ENCODE measurements at places on chromosomes 11 and 22. TPM values are rescaled to one million over a fixed set of nuclear protein-coding genes. Genes with fewer than 3 reads are reported as not detected.

- no peak overlapping the region for H3K27ac ChIP-seq
- no peaks in the 10 kb centered on the region for H3K4me1 ChIP-seq
- no peaks in the 10 kb centered on the region for H3K36me3 ChIP-seq
- no peak for DNase-seq
- no peak overlapping the region for H3K4me3 ChIP-seq
Measured at GRCh38 chr11:44260081-44260480, 49.9 kb downstream of the ALX4 start.

DNA sequence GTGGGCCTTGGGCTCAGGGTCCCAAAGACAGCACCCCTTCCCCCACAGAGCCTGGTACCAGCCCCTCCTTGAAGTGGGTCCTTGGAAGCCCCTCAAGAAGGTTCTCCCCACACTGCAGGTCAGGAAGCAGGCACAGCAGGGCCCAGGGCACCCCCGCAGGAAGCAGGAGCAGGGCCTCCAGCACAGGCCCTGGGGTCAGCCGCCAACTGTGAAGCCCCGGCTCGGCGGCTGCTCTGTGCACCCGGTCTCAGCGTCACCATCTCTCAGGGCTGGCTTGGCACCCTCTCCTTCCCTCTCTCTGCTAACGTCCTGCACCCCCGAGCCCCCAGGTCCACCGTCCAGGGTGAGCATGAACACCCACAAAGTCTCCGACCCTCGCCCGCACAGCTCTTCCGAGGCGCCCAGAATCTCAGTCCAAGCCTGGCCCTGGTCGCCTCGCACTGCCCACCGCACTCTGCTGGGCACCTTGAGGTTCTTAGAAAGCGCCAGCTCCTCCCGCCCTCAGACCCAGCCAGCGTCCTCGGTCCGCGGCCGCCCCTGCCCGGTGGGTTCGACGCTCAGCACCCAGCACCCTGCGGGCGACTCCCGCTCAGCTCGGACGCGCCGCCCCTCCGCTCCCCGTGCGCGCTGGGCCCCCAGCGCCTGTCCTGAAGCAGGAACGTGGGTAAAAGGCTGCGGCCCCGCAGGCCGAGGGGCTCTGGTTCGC, 1.4 kb upstream of the SIGIRR start:
- H3K27ac ChIP-seq = peak overlapping the region; percentile 50
- no peak for DNase-seq
- H3K27me3 ChIP-seq = no peaks in the 10 kb centered on the region
- H3K4me1 ChIP-seq = no peaks in the 10 kb centered on the region
- H3K36me3 ChIP-seq = no peaks in the 10 kb centered on the region
- H3K4me3 ChIP-seq = peak overlapping the region; percentile 61

Gene OTOG
- total RNA-seq = not detected

DNA sequence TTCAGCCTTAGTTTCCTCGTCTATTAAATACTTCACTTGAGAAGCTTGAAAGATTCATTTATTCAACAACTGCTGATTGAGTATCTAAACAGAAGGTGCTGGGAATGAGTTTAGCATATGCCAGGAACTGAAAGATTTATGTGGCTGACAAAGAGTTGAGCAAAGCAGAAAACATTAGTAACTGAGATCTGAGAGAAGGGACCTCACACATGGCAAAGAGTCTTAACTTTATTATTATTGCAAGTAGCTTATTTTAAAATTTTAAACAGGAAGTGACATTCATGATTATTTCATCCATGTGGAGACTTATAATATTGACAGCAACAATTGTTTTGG, 133.6 kb downstream of the CASP12 start:
- H3K4me3 ChIP-seq = no peak overlapping the region
- no peaks in the 10 kb centered on the region for H3K27me3 ChIP-seq
- DNase-seq = no peak
- no peaks in the 10 kb centered on the region for H3K4me1 ChIP-seq
- H3K36me3 ChIP-seq = no peaks in the 10 kb centered on the region

GRCh38 chr11:44190883-44191230, 95.4 kb downstream of the EXT2 start:
- no peaks in the 10 kb centered on the region for H3K36me3 ChIP-seq
- H3K4me3 ChIP-seq = no peak overlapping the region
- H3K27me3 ChIP-seq = no peaks in the 10 kb centered on the region
- no peaks in the 10 kb centered on the region for H3K4me1 ChIP-seq
- no peak overlapping the region for H3K27ac ChIP-seq

Gene OR51B5
- total RNA-seq = 0.42 TPM

Gene SYT7
- 70.8 TPM for total RNA-seq

DNA sequence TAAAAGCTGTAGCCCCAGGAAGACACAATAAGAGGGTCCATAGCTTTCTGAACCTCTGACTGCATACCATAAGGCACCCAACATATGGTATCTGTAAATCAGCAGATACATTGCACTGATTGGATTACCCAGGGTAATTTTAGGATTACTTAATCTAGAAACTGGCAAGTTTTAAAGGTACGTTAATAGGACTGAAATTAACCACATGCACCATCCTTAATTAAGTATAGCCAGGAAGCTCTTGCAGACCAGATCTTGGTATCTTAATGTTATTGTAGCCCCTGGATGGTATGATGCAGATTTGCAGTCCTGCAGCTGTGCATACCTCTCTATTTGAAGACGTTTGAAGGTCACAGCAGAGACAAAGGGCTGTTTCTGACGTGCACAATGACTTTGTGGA, 72.8 kb downstream of the ARHGAP42 start:
- DNase-seq = no peak
- H3K4me1 ChIP-seq = no peaks in the 10 kb centered on the region
- no peak overlapping the region for H3K4me3 ChIP-seq
- no peaks in the 10 kb centered on the region for H3K36me3 ChIP-seq
- H3K27me3 ChIP-seq = no peaks in the 10 kb centered on the region

DNA sequence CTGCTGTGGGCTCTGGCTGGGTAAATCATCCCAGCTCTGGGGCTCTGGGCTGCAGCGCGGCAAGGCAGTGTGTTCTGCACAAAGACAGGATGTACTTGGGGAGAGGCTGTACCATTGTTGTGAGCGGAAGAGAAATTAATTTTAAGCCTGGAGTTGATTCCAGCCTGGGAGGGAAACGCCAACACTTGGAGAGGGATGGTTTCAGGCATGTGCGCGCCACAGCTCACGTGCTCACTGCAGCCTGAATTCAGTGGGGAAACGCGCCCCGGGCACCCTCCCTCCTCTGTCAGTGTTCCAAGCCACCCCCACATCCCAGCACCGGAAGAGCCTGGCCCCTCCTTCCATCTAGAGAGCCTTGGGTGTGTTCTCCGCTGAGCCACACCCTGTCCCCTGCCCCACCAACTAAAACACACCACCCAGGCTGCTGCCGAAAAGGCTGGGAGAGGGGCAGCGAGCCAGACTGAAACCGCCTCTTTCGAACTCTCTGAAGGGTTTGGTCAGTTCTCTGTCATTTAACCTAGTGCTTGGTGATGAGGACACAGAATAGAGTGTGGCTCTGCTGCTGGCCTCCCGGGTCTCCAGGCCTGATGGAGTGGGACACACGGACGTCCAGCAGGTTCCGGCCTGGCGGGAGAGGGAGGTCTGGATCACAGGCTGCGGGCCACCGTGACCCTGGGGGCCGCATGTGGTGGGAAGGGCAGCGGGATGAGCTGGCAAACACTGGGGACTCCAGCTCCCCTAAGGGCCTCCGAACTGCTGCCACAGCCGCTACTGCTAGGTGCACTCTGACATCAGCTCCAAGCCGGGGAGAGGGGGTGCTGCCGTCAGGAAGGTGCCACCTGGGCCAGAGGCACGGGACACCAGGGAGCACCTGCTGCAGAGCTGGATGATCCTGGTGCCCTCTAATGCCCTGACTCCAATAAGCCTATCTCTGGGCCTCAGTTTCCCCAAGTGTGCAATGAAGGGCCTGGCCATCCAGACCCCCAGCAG, 230.8 kb downstream of the CTTN start:
- H3K27me3 ChIP-seq = no peaks in the 10 kb centered on the region
- no peak overlapping the region for H3K4me3 ChIP-seq
- H3K27ac ChIP-seq = no peak overlapping the region
- H3K4me1 ChIP-seq = no peaks in the 10 kb centered on the region

Gene DDX25
- total RNA-seq = 0.28 TPM

DNA sequence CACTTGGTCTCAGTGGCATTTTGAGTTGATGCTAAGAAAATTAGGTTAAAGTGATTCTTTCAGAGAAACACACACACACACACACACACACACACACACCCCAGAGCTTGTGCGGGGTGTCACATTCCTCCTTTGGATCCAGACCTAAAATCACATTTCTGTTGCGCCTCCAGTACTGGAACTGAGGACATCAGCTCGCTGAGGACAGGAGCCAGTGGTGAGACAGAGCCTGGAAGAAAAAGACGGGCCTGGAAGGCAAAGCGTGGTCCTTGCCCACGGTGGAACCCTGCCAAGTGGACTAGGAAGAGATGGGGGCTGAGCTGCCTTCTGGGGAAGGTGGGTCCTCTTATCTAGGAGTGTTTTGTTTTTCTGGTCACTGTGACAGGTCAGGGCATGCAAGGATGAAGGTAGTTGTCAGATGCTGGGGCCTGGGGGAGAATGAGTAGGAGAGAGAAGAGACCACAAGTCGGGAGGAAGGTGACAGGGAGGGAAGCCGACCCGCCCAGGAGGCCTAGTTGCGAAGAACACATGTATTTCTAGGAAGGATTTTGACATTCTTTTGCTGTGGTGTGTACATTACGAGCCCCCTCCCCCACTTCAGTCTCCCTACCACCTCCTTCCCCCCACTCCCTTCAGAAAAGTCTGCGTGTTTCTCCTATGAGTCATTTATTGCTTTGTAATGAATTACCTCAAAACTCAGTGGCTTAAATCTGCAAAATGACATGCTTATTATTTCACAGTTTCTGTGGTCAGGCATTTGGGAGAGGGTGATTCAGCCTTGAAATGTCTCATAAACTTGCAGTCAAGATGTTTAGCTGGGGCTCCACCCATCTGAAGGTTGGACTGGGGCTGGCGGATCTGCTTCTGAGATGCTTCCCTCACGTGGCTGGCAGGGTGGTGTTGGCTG, 4.8 kb upstream of the ELFN2 start:
- H3K27me3 ChIP-seq = no peaks in the 10 kb centered on the region
- H3K4me3 ChIP-seq = no peak overlapping the region

DNA sequence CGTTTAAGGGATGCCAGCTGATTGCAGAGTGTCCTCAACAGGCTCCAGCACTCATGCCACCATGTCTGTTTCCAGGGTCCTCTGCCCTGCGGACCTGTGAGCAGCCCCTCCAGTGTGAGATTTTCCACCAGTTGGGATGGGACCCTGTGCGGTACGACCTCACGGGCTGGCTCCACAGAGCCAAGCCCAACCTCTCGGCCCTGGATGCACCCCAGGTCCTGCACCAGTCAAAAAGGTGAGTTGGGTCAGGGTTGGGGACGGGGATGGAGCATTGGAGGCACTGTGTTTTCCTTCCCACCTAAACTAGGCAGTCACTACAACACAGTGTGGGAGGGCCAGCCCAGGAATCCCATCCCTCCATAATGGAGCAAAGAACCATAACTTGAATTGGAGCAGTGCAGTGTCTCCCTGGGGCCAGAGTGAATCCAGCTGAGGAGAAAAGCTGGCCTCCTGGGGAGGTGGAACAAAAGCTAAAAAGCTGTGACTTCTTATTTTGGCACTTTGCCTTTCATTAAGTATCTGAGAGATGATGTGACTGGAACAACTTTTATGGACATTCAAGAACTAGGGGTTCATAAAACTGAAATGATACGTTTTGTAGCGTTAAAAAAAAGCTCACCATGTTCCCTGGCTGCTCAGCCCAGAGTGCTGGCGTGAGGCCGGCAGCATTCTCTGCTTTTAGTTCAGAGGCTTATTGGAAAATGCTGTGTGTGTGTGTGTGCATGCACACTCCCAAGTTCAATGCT, 101.8 kb downstream of the MYO18B start:
- no peaks in the 10 kb centered on the region for H3K27me3 ChIP-seq
- H3K27ac ChIP-seq = no peak overlapping the region
- DNase-seq = no peak

Gene BIK
- 0.22 TPM for total RNA-seq

Data from right lobe of liver (tissue), 6 donors.